GM12878 (cell line): ENCODE measurements at places on chromosomes 2 and 18.
A peak's percentile ranks its signal among the peaks of the same experiment; 100 is the strongest.

DNA sequence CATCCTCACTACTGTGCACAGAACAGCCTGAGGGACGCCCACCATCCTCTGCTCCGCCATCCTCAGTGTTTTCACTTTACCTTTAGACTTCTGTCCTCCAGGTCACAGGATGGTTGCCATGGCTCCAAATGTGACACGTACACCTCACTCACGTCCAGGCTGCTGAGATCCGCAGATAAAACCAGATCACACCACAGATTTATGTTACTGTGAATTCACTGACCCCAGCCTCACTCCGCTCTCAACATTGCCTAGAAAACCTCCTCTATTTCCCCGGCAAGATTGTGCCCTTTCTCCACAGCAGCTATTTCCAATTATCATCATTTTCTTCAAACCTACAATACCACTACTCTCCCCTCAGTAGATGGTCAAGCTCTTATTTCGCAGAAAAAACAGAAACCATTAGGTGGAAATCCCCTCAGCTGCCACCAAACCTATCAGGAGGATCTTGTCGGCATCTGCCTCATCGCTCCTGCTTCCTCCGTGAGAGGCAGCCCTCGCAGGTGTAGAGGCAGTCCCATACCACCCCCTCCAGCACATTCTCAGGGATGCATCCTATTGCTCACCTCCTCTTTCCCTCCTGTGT is 49.8 kb upstream of the SLC1A4 start:
- peak; percentile 75 for DNase-seq

- DNase-seq, result no peak
Measured at GRCh38 chr18:54859667-54860421, 31.6 kb downstream of the RAB27B start.

DNA sequence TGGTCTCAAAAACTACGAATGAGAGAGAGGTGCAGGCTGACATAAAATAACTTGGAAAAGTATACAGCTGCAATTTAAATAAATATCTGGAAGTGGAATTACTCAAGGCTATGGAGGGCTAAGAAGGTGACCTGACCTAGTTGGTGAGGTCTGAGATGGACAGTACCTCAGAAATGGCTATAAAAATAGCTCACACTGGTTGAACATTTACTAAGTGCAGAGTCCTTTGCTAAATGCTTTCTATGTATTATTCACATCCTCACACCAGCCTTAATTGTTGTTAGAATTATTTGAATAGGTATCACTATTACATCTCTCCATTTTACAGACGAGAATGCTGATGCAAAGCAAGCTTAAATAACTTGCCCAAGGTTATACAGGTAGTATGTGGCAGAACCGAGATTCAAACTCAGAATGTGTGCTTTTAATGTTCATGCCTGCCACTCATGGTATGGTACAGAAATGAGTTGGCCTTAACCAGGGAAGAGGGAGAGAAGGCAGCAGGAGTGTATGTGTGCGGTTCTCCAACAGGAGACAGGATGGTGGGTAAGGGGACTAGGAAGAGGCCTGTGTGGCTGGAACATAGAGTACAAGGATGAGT is 37.4 kb downstream of the MRPL44 start:
- DNase-seq, result no peak

GRCh38 chr18:38250971-38251370 is 685.4 kb upstream of the CELF4 start:
- no peak for DNase-seq

DNA sequence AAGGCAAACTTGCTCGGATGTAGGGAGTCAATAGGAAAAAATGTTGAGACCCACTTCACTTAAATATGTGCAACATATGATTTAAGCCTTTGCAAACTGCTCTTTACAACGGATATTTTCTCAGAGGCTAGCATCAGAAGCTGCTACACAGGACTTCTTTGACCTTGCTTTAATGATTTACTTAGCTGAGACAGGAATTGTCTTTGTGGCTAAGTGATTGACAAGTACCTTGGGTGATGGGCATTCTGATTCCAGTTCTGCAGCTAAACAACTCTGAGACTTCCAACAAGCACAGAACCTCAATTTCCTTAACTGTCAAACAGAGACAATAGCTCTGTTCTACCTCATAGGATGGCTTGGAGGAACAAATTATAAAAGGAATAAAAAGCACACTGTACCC is 150.2 kb downstream of the NCKAP5 start:
- peak; percentile 15 for DNase-seq

GRCh38 chr18:3468833-3469232 is 18.9 kb downstream of the TGIF1 start:
- no peak for DNase-seq

- DNase-seq, result no peak
Measured at GRCh38 chr18:11494107-11494506, 115.3 kb upstream of the SLC35G4 start.

GRCh38 chr2:8219631-8220355 is 462.1 kb upstream of the ID2 start:
- no peak for DNase-seq

GRCh38 chr2:112541315-112542122 is 746 bp upstream of the POLR1B start:
- peak; percentile 5 for DNase-seq

GRCh38 chr18:32511147-32511546 is 40.5 kb upstream of the GAREM1 start:
- DNase-seq, result no peak

DNA sequence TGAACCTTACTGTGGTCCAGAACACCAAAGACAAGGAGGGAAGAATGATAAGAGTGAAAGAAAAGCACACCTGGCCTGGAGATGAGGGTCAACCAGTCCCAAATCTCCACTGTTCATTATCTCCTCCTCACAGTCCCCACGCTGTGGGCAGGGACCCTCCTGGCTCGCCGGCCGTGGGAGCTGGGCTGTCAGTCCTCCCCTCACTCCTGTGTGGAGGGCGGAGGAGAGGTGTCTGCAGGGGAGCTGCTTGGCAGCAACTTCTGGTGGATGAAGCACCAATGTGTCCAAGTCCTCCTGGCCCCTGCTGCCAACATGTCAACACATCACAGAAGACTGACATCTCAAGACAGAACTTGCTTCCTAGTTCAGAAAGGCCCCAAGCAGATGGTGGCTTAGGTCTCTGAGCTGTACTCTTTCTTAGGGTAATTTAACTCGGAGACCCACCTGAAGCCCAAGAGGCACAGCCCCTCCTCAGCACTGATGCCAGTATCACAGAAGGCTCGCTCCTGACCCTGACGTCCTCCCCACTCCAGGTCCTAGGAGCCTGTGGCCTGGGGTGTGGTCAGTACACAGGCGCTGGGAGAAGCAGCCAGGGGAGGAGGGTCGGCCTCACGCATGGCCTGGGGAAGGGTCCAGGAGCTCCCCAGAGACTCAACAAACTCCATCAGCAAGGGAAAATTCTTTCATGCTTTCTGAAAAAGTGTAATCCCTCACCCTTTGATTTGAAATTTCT is 54.5 kb downstream of the PARD6G start:
- DNase-seq, result no peak

DNA sequence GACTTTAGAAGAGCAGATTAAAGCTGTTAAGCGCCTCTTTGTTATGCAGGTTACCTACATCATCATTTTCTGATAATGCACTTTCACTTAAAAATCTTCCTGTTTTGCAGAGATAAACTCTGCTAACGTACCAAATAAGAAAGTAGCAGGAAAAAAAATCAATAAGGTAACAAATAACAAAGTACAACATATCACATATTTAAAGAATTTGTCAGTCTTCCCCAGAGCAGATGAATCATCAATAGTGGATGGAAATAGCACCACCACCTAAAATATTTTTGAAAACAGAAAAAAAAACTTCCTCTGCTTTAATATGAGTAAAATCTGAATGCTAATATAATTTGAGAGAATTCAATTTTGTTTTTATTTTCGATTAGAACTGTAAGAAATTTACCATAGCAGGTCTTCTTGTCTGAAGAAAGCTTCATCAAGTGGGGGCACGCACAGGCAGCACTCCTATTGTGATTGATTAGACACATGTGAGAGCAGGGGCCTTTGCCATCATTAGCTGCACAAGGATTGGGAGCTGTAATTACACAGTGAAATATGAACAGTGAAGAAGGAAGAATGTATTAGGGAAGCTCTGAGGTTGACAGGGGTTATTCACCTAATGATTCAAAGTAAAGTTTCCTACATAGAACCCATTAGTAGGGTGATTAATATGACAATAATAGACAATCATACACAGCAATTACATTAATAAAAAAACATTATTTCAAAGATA is 1279.4 kb downstream of the LRP1B start:
- DNase-seq, result no peak

DNA sequence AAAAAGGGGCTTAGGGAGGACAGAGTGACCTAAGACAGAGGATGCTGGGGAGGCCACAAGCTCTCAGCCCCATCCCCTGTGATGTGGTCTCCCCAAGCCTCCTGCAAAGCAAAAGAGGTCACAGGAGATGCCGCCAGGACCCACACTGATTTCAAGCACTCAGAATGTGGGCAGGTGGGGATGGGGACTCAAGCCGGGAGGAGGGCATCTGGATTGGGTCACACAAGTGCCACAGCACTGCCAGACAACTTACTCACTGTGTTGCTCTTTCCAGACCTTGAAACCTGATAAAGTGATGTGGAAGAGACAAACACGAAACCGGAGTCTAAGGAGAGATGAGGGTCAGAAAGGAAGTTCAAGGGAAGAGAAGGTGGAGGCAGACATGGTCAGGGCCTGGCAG is 95.7 kb downstream of the TTC32 start:
- no peak for DNase-seq

DNA sequence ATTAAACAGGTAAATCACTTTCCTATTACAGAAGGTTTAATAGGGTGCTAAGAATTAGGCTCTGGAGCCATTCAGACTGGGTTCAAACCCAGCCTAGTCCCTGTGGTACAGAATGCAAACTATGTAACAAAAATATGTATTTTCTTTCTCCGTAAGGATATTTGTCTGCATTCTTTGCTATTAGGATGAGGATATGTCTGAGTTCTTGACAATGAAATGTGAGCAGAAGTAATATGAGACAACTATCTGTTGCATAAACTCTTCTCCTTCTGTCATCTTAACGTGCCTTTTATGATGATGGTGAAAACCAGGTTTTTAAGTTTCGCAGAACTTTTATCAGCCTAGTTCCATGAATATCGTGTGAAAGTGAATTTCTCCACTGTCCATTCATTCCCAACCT is 1129.1 kb upstream of the ZEB2 start:
- no peak for DNase-seq

DNA sequence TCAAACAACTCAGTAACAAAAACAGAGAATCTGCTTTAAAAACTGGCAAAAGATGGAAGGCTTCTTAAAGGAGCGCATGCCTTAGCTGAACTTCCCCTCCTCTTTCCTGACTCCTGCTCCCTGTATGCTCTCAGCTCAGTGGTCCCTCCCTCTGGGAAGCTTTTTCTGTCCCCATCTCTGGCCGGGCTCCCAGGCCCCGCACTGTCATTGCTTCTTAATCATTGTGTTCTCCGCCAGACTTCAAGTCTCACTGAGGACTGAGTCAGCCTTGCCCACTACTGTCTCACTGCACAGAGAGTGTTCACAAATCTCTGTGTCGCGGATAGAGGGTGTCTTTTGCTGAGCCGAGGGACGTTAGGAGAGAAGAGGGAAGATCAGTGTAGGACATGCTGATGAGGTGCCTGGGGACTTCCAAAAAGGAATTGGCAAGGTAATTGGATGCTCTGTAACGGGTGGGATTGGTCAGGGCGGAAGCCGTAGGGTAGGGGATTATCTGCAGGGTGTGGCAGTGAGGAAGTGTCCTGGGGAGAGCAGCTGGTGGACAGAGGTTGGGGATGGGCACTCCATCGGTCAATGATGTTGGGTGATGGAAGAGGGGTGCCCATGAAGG is 16.2 kb downstream of the TOGARAM2 start:
- no peak for DNase-seq

- peak; percentile 90 for DNase-seq
Measured at GRCh38 chr2:60515721-60516226, 37.7 kb downstream of the BCL11A start.

DNA sequence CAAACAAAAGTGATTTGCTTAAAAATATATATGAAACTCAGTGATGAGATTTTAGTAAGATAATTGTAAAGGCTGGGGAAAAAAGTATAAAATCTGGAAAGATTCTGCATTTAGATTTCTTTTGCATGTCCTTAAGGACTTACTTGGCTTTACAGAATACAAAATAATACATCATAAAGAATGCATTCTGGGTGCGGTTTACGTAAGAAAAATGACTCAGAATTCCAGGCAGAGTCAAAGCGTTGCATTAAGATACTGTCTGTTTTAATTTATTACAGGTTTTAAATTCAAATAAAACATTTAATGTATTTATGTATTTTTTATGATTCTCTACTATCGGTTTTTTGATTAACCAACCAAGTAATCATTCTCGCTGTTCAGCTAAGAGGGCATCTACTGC is 178.0 kb downstream of the SH3BP4 start:
- DNase-seq, result no peak

DNA sequence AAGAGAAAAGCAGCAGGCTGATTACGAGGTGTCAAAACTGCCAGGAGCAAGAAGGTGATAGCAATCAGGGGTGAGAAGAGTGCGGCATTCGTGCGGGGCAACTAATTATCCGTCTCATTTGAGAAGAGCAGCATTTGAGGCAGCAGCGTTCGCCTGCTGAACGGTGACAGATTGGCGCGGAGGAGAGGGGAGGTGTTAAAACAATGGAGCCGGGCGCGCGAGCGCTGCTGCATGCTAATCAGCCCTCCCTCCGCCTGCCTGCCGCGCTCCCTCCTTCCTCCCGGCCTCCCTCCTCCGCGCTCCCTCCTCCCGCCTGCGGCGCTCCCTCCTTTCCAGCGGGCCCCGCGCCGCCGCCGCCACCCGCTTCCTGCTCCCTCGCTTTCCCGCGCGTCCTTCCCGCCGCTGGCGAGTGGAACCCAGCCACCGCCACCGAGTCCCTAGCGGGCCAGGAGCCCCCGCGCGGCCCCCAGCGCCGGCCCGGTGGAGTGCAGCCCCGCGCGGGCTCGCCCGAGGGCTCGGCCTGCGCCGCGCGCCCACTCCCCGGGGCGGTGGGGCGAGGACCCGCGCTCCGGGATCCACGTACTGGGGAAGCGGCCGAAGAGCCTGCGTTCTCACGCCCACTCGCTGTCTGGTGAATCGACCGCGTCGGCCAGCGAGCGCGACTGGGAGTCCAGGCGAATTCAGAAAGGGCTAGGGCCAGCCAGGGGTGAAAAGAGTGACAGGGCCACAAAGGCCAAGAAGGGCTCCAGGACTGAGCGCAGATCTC is 69.5 kb upstream of the PSMD14 start:
- no peak for DNase-seq

DNA sequence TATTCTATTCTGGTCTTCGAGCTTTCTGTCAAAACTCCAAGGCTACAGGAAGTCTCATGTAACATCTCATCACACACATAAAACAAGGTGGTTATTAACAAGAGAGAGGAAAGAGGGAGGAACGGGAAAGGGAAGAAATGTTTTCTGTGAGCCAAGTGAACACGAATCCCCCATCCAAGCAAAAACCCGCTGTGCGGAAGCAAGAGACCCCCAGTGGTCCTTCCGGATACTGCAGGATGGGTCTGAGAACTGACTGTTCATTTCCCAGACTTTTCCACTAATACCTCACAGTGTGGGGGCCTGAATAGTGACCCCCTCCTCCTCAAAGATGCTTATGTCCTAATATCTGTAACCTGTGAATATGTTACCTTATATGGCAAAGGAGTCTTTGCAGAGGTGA is 19.0 kb upstream of the DIPK1C start:
- DNase-seq, result no peak

GRCh38 chr2:217437290-217437870 is 565.4 kb downstream of the TNS1 start:
- DNase-seq, result no peak

GRCh38 chr2:209121691-209122090 is 302.2 kb upstream of the MAP2 start:
- peak; percentile 8 for DNase-seq

GRCh38 chr2:241796610-241797138 is 12.3 kb upstream of the NEU4 start:
- no peak for DNase-seq

GRCh38 chr2:181357979-181358378 is 99.2 kb upstream of the ITGA4 start:
- no peak for DNase-seq

GRCh38 chr2:119599384-119599783 is 55.1 kb downstream of the CFAP221 start:
- DNase-seq, result no peak
